ENCODE measurements at places on chromosomes 4 and X. TPM values are rescaled to one million over a fixed set of nuclear protein-coding genes. Genes with fewer than 3 reads are reported as not detected.

GPR82 gene
- total RNA-seq = 0.39 TPM

MAGEA10 gene
- total RNA-seq = not detected

DNA sequence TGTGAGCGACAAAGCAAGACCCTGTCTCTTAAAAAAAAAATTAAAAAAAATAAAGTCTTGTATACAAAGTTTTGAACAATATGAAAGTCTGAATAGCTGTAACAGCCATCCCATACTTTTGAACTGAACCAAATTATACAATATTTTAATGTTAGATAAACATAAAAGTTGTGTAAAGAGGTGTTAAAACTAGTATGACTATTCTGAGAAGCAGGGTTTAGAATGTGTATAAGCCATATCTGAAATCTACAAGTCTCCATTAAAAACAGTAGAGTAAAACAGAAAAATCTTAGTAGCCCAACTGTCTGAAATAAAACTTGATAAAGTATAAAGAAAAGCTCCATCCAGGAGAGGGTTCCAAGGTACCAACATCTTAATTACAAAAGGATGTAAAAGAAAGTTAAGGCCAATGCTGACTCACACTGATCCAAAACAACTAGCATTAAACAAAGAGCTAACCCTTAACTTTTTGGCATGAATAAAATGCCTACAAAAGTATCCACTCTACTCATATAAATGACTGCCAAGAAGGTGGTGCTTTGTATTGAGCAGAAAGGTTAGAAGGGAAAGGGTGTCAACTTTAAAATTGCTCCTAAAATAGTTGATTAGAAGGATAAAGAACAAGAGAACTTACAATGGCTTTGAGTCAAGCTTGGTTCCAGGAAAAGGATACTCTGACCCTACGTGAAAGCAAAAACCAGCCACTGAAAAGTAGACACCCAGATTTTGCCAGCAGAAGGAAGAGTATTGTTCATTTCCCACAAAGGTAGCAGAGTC, 18.5 kb downstream of the CNOT6L start:
- DNase-seq = no peak

DNA sequence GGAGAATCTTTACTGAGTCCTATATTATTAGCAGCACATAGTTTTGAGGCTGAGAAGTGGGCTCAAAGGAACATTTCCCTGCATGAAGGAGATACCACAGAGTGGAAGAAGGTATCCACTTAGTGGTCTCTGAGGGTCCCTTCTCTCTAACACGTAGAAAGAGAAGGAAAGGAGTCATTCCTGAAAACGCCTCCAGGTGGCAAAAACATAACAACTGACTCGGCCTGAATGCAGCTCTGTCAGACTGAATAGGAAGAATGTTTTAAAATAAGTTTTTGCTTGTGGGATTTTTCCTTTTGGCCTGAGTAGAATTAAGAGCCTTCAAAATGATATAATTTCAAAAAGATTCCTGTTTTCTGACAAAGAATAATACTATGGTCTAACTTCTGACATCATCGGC, 23.3 kb downstream of the RPGR start:
- no peak for DNase-seq

DNA sequence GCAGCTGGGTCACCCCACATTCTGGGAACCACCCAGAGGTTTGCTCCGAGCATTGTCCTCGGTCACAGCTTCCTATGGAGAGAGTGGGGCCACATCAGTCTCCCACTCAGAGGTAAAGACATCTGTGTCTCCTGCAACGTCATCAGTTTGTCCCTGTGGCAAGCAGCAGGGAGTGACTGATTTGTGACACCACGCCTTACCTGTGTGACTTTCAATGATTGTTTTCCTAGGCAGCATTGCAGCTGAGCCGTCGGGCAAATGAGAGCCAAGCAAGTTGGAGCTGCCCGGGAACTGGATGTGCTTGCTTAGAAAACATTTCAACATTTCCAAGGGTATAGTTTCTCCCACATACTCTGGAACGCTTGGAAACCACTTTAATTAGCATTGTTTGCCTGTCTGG, 29.7 kb upstream of the HELT start:
- no peak for DNase-seq

PAPSS1 gene
- total RNA-seq = 26.6 TPM
